ENCODE measurements at places on chromosomes 1 and 21. TPM values are rescaled to one million over a fixed set of nuclear protein-coding genes. Genes with fewer than 3 reads are reported as not detected.

The DNASE2B gene
- not detected for total RNA-seq

The MROH7 gene
- 0.37 TPM for total RNA-seq

The DRAXIN gene
- under 0.01 TPM for total RNA-seq

The RPTN gene
- total RNA-seq: not detected

The WNT4 gene
- total RNA-seq: under 0.01 TPM

The PLA2G2F gene
- total RNA-seq: not detected

The ZNF593 gene
- total RNA-seq: 37.5 TPM

The CD53 gene
- total RNA-seq: not detected

Measured in subcutaneous preadipocyte (primary cell).